ENCODE measurements at places on chromosomes 7 and 10.

GRCh38 chr7:68213838-68214237 is 1217.2 kb downstream of the TYW1 start:
- no peak for DNase-seq

DNA sequence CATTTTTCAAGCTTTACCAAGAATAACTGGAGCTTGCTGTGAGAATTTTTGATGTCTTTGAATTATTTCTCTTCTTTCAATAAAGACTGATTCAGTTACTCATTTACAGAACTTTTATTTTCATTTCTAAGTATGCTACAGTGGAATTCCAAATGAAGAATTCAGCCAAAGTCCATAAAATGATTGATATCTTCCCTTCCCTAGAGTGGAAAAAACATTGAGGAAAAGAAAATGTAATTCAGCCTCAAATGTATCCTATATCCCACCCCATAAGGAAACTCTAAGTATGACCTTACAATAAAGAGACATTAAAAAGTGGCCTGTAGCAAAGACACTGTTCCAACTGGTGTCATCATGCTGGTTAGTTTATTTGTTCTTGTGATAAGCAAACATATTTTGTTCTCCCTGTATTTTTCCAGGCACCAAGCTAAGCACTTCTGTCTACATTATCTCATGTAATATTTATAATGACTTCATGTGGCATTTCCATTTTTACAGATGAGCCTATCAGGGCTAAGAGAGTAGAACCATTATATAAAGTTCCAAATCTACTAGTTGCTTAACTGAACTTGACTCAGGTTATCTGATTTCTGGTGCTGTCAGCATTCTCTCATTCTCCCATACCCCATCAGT is 450.4 kb downstream of the NEBL start:
- no peak for DNase-seq

- DNase-seq, result no peak
Observed at GRCh38 chr10:61878740-61879068, 22.8 kb upstream of the ARID5B start.

DNA sequence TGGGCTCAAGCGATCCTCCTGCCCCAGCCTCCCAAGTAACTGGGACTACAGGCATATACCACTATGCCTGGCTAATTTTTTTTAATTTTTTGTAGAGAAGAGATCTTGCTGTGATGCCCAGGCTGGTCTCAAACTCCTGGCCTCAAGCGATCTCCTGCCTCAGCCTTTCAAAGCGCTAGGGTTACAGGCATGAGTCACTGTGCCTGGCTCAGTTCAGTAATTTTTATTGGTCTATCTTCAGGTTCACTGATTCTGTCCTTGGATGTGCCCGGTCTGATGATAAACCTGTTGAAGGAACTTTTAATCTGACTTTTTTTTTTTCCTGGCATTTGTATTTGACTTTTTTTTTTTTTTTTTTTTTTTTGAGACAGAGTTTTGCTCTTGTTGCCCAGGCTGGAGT is 40.1 kb upstream of the STRIP2 start:
- no peak for DNase-seq

DNA sequence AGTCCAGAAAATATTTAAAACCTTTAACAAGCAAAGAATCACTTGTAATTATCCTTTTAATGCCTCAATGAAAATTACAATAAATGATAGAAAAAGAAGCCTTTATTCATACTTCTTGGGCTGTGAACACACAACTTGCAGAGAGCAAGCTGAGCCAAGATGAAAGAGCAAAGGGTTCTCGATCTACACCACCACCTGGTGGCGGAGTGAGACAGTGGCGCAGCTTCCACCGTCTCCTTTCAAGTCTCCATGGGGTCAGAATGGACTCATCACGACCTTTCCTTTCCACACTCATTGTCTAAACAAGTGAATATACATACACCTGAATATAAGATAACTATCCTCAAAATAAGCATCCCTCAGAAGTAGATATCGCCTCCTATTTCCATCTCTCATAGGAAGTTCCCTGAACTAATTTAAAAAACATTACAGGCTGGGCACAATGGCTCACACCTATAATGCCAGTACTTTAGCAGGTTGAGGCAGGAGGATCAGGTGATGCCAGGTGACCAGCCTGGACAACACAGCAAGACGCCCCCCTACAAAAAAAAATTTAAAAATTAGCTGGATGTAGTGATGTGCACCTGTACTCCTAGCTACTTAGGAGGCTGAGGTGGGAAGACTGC is 40.7 kb downstream of the ATE1 start:
- no peak for DNase-seq

- no peak for DNase-seq
Observed at GRCh38 chr10:132421847-132422751, 25.1 kb downstream of the PWWP2B start.

DNA sequence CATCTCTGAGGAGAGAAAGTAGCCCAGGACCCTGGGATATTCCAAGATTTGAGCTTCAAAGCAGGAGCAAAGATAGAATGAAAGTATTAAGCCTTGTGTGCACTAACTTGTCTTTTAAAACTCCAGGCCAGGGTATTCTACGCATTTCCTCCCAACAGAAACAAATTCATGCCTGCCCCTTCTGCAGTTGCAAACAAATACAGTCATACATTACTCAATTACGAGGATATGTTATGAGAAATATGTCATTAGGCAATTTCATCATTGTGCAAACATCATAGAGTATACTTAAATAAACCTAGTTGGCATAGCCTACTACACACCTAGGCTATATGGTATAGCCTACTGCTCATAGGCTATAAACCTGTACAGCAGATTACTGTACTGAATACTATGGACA is 154.5 kb upstream of the KIAA1217 start:
- no peak for DNase-seq

- DNase-seq, result no peak
Observed at GRCh38 chr7:105985229-105985628, 22.2 kb downstream of the CDHR3 start.

DNA sequence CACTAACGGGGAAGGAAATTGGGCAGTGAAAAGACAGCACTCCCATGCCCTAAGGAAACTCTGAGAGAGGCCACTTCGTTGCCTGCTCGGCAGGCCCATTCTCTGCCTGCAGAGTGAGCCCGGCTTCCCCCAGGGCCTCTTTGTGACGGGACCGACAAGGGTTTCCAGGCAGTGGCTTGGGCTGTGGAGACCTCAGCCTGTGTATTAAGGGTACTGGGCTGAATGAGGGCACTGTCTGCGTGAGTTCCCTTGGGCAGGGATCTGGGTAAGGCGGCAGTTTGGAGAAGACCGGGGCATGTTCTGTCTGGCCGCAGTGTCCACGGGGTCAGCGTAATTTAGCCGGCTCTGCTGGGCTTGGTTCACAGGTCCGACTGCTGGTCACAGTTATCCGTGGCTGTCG is 237.2 kb downstream of the MGMT start:
- no peak for DNase-seq

Measured in type B pancreatic cell (in vitro differentiated cells).